Glutamatergic neuron (in vitro differentiated cells): ENCODE measurements at places on chromosomes 5 and 9. TPM values are rescaled to one million over a fixed set of nuclear protein-coding genes. Genes with fewer than 3 reads are reported as not detected.

GRCh38 chr9:126532951-126533925, 80.5 kb upstream of the LMX1B start:
- DNase-seq = no peak

GRCh38 chr9:89892920-89893319, 288.1 kb downstream of the GADD45G start:
- DNase-seq = no peak

The NKD2 gene
- 41.7 TPM for total RNA-seq

DNA sequence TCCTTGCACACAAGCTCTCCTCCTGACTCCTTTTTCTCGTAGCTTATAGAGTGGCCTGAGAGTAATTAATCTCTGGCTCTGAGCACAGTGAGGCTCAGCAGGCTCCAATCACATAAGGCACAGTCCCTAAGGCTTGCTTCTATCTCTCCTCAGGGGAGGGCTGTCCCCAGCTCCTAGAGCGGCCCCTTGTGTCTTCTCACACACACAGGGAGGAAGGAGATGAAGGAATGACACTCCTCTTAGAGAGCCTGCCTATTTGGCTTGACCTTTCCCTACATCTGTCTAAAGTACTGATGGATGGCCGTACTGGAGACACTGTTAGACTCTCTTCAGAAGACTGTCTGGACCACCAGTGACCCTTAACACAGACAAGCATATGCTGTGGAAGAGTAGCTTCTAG, 12.9 kb downstream of the TAS2R1 start:
- no peak for DNase-seq

The STOML2 gene
- total RNA-seq = 73.0 TPM

The EIF4EBP3 gene
- 7.0 TPM for total RNA-seq

The ANKRD55 gene
- not detected for total RNA-seq

DNA sequence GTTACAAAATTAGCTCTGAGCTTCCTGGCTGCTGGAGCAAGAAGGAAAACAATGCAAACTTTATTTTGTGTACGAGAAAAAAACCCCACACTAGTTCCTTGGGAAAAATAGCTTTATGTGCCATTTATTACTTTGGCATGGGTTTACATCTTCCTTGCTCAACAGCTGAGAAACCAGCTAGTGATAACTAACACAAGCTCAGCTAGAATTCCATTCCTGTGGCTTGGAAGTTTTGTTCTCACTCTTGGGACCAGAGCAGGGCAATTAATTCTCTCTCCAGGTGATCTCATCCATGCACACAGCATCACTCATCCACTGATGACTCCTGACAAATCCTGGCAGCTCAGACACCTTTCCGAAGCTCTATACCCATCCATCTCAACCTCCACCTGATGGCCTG, 104.1 kb downstream of the CRB2 start:
- no peak for DNase-seq

- DNase-seq = no peak
These were observed 2.2 kb upstream of the PRRT1B start for GRCh38 chr9:131543141-131543540.

The ASS1 gene
- 31.5 TPM for total RNA-seq

DNA sequence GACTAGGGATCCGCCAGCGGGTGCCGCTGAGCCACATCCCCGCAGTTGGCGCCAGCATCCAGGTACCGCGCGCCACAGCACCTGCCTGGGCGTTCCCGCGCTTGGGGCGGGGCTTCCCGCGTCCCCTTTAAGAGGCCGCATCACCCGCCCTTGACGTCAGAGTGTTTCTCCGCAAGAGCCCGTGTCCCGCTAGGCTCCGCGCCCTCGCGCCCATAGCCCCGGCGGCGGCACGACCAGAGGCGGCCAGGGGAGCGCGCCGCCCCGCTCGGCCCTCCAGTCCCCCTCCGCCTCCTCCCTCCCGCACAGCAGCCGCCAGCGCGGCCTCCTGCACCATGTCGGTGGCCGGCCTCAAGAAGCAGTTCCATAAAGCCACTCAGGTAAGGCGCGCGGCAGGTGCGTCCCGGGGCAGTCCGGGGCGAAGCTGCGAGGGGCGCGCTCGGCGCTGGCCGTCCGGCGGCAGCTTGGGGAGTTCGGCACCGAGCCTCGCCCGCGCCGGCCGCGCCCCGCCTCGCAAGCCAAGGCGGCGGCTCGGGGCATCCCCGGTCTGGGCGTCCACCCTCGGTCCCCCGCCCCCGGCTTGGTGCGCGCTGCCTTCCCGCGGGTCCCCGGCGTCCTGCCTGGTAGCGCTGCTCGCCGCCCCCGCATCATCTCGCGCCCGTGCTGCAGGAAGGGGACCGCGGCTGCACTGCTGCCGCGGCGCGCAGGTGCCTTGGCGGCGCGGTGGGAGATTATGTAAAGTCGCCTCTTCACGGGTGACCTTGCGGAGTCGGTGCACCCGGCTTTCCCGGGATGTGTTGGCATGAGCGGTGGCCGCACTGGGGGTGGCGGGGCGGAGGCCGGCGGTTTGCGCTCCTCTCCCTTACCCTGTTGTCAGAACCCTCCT, at the start of gene SH3GL2:
TSS of gene SH3GL2 (plus strand) at position 156 of the 883 bp plus-strand sequence.
- DNase-seq = peak; percentile 79

The GLRA1 gene
- total RNA-seq = 0.22 TPM

The MAML1 gene
- 30.0 TPM for total RNA-seq

GRCh38 chr9:86843206-86843605, 104.1 kb downstream of the GAS1 start:
- DNase-seq = no peak

DNA sequence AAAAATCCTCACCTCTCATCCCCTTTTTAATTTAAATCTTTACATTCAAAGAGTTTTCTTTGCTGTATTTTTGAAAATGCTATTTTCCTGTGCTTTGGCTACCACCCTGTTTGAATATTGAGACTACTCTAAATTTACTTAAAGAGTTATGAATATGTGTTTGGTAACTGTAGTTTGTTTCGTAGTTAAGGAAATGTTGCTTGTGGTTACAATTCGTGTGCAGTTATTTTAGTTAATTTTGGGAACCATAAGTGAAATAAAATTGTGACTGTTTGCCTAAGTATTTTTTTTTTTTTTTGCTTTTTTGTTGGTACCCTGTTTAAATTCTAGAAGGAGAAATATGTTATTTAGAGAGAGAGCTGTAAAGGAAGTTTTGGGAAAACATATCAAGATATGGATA, 78.7 kb downstream of the XRCC4 start:
- DNase-seq = no peak

The ENTR1 gene
- total RNA-seq = 61.2 TPM

- no peak for DNase-seq
These were observed 1052.8 kb upstream of the DMAC1 start for GRCh38 chr9:8852301-8852864.
